Stimulated activated CD4-positive, alpha-beta T cell treated with anti-CD3 and anti-CD28 coated beads, TNF-alpha, amount 100 ng/mL, for 48 hours (primary cell): ENCODE measurements at places on chromosomes 3 and 15.

GRCh38 chr15:88395872-88396781 lies 71.1 kb downstream of the MRPL46 start:
- DNase-seq: no peak

DNA sequence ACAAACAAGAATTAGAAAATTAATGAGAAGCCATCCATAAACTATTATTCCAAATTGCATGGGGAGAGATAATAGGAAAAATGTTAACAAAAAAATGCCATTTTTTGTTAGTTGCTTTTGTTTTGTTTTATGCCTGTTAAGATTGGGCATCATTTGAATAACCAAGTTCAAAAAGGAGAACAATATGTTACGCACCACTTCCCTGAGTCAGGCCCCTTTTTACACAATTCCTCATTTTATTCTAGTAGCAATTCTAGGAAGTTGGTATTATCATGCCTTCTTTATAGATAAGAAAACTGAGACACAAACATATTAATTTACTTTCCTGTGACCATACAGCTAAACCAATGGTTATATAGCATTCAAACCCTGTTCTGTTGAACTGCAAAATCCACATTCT lies 736.9 kb upstream of the CCDC54 start:
- DNase-seq: no peak

DNA sequence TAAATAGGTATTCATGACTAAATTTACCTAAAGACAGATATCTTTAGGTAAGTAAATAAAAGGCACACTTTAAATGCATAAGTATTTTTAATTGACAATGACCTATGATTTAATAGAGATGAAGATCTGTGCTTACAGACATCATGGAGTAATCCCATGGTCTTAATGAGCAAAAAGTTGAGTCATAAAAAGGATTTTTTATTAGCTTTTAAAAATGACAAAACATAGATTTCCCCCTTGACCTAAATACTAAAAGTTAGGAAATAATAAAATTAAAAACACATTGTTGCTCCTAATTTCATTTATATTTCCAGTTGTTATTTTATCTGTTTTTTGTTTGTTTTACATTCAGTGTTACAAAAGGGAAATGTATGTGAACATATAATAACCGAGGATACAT lies 1005.7 kb downstream of the ROBO1 start:
- DNase-seq: no peak

DNA sequence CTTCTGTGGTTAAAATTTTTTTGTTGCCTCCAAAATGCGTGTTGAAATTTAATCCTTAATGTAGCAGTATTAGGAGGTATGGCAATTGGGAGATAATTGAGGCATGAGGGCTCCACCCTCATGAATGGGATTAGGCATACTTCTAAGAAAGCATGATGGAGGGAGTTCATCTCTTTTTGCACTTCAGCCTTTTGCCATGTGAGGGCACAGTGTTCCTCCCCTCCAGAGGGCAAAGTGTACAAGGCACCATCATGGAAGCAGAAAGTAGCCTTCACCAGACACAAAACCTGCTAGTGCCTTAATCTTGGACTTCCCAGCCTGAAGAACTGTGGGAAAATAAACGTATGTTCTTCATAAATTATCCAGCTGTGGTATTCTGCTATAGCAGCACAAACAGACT lies 429.5 kb downstream of the ZIC1 start:
- DNase-seq: no peak

DNA sequence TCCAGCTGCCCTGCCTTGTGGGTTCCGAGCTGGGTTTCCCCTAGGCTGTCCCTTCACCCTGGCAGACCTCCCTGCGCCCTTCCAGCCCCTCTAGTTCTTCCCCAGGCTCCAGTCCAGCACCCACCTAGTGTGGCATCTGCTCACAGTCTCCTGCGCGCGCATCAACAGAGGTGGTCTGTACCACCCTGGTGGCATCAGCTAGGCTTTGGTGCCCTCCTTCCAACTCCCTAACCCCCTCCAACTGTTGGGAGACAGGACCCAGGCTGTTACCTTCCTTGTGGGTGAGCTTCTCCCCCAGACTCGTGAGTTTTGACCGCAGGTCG lies 8.0 kb downstream of the CALML4 start:
- DNase-seq: no peak

GRCh38 chr3:194985031-194985578 lies 285.9 kb downstream of the XXYLT1 start:
- no peak for DNase-seq

DNA sequence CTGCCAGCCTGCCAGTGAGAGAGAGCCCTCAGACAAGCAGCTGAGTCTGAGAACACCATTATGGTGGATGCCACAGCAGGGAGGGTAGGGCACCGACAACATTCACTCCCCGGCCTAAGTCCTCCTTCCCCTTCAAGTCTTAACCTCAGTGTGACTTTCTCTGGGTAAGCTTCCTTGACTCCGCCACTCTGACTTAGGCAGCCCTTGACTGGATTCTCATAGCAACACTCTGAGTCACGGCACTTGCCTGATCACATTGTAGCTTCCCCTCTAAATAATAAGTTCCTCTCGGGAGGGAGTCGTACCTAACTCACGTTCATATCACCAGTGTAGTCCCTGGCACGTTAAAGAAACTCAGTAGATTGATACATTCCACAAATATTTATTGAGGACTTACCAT lies 180.5 kb downstream of the FOXB1 start:
- no peak for DNase-seq

DNA sequence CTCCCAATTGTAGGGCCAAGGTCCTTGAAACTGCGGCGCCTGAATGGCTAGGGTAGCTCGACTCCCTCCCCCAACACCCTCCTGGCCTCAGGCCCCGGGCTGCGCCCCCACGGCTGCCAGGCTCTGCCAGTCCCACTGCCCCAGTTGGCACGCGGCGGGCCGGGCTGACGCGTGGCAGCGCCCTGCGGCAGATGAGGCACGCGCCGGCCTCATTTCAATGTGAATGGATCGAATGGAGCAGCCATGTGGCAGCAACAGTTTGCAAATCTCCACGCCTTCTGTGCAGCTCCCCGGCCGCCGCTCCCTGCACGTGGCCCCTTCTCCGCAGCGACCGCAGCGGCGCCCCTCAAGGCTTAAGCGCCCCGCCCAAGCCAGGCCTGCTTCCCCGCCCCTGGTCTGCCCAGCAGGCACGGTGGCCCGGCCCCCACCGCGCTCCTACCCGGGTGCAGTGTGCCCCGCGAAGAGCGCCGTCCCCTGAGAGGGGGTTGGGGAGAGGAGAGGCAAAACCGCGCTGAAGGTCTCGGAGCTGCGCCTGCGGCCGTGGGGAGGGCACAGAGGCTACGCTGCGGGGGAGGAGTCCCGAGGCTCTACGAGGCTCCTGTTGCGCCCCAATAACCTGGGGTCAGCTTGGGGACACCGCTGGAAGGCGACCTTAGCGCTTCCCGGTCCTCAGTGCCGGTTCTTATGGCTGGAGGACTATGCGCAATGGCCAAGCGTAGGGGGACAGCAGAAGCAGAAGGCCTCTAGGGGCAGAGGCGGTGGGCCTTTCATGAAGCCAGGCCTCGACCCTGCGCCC lies 3.1 kb upstream of the DLL4 start:
- DNase-seq: no peak

- DNase-seq: no peak
Observed at GRCh38 chr3:172179680-172180399, 140.5 kb downstream of the FNDC3B start.

DNA sequence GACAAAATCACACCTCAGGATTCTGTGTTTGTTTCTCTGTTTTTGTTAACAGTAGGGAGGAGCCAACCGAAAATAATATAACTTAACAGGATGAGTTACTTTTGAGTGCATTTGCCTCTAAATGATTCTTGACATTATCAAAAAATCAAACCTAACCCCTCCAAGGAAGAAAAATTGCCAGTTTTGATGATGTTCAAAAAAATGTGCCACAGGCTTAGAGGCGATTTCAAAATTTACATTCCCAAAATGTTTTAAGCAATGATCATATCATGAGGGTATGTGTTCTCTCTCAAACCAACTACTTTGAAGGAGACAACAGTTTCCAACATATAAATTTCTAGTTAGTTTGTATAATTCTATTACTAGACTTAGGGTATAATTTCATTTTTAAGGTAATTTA lies 6.7 kb downstream of the VGLL3 start:
- DNase-seq: no peak

DNA sequence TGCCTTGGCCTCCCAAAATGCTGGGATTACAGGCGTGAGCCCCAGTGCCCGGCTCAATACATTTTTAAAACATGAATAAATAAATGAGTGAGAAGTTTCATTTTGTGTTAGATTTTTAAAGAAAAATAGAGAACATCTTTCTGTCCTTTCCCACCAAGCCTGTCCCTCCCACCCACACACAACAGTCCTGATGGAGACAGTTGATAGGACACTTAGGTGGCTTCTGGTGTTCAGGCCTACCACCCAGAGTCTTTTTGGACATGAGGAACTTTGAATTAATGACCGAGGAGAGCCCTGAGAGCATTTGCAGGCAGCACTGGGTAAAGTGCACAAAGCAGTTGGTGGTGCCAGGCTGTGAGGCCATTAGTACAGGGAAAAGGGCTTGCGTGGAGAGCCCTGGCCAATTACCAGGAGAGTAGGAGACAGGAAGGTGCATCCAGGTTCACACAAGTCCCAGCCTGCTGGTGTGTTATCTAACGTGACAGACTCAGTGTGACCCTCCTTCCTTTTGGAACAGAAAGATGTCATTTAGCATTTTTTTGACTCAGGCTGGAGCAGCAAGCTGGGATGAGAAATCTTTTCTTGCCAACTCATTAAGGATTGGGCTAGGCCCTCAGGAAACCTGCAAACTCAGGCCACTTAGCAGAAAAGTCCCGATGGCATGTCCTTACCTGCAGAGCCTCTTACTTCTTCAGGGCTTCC lies 103.6 kb downstream of the PDCD6IP start:
- no peak for DNase-seq
